ENCODE measurements at places on chromosomes 5 and 9. TPM values are rescaled to one million over a fixed set of nuclear protein-coding genes. Genes with fewer than 3 reads are reported as not detected.

GRCh38 chr5:41334758-41335157 lies 121.4 kb upstream of the C6 start:
- DNase-seq: peak; percentile 61

The LRRC19 gene
- not detected for total RNA-seq

The PCDHGA6 gene
- total RNA-seq: 0.07 TPM

DNA sequence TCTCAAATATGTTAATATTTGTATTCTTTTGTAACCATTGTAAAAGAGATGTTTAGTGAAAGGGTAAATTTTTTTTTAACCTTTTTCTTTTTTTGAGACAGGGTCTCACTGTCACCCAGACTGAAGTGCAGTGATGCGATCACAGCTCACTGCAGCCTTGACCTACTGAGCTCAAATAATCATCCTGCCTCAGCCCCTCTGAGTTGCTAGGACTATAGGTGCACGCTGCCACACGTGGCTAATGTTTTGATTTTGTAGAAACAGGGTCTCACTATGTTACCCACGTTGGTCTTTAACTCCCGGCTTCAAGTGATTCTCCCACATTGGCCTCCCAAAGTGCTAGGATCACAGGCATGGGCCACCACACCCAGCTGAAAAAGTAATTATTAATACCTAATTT lies 58.0 kb upstream of the CDK5RAP2 start:
- no peak for DNase-seq

The ARSI gene
- total RNA-seq: 32.7 TPM

The CCL28 gene
- not detected for total RNA-seq

DNA sequence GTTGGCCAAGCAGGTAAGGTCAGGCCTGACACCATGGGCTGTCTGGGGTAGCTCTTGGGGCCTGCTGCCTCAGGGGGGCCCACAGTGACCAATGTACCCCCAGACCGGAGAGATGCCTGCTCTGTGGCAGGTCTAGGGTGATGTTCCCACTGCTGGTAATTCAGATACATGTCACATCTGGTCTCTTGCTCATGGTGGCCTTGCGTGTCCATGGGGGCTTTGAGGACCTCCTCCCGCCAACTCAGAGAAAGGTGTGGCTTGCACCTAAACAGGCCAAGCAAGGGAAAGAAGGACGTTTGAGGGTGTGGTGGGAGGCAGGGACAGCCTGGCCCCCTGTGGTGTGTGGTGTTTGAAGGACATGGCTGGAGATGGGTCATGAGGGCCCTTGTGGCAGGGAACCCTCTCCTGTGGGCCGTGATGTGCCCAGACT lies 75.2 kb downstream of the PHF2 start:
- DNase-seq: no peak

The AGXT2 gene
- 0.07 TPM for total RNA-seq

DNA sequence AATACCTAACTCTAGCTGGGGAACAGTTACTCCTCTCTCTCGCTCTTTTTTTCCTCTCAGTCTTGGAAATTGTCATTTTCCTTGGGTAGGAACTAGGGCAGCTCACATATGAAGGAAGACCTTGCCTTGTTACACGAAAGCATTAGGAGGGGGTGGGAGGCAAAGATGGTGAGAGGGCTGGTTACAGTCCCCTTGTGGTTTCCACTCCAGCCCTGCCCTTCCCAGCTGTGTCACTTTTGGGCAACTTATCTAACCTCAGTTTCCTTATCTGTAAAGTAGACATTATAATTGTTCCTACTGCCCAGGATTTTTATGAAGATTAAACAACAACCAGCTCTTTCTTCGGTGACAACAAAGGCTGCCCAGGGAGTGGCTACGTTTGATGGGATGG lies 196.2 kb upstream of the CLINT1 start:
- no peak for DNase-seq

GRCh38 chr9:121376214-121376830 lies 6.3 kb upstream of the STOM start:
- DNase-seq: no peak
